Activated naive CD4-positive, alpha-beta T cell (primary cell): ENCODE measurements at places on chromosomes 16 and 17.

DNA sequence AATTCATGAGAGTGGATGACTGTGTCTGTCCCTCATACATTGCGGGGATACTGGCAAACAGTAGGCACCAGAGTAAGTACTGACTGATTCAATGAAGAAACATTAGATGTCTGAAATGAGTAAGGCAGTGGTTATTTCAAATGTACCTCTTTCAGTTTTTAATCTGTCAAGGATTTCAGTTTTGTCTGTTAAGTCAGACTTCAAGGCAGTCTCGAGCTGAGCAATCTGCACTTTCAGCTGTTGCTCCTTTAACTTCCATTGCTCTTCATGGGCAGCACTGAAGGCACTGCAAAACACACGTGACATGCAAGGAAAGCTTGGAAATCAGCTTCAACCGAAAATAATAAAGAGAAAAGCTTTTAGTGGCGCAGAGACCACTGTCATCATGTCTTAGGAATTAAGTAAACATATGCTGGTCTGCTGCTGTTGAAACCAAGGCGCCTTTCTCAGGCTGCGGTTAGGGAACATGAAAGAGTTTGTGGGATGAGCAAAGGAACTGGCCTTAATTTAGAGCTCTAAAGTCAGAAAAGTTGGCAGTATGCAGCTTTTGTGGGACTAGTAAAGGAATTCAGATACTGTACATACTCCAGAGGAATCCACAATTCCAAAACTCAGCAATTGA lies 38.8 kb downstream of the RPGRIP1L start:
- DNase-seq: no peak

DNA sequence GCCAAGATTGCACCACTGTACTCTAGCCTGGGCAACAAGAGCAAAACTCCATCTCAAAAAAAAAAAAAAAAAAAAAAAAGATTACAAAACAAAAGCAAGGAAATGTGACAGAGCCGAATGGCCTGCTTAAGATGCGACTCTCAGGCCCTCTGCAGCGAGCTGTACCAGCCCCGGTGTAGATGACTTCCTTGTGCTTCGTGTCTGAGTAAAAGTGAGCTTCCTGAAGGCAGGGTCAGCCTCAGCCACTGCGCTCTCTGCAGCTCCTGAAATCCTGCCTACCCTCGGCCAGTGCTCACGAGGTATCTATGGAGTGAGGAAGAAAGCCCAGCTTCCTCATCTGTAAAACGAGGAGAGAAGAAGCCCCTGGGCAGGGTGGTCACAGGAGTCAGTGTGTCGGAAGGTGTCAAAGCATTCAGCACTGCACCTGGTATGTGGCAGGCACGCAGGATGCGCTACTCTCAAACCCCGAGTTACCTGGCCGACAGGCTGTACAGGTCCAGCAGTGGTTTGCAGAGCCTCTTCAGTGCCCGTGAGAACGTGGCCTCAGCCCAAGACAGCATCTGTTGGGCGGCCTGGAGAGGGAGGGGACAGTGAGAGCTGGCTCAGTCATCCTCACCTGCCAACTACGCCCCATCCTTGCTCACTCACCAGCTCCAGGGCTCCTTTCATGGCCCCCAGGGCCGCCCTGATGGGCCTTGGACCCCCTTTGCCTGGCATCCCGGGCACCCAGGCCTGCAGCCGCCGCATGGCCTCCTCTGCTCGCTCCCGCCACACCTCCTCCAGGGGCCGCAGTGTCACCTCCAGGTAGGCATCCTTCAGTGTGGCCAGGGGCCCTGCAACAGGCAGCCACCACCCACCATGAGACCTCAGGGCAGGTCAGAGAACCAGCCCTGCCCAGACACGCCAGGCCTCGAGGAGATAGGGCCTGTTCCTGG lies 44.6 kb downstream of the RMI2 start:
- no peak for DNase-seq

- DNase-seq: no peak
These were observed at the start of gene BEAN1 for GRCh38 chr16:66427036-66427860. TSS of gene BEAN1 (plus strand) at chr16:66427295. CDS start at chr16:66437677, 10,382 bp downstream.

DNA sequence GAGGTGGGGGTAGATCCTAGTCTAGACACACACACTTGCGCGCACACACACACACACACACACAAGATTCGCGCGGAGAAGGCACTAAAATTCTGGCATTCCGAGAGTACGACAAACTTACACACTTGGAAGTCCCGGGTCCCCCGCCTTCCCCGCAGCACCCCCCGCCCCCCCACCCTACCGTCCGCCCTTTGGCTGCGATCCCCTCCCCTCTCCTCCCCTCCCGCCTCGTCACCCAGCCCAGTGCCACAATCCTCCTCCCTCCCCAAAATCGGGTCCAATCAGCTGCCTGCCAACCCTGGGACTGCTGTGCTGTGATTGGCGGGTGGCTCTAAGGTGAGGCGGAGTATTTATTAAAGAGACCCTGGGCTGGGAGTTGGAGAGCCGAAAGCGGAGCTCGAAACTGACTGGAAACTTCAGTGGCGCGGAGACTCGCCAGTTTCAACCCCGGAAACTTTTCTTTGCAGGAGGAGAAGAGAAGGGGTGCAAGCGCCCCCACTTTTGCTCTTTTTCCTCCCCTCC lies at the start of gene SOX9:
SOX9 (plus strand) TSS at position 379 of the 522 bp plus-strand sequence. CDS start 372 bp downstream, outside the sequence.
- DNase-seq: no peak

DNA sequence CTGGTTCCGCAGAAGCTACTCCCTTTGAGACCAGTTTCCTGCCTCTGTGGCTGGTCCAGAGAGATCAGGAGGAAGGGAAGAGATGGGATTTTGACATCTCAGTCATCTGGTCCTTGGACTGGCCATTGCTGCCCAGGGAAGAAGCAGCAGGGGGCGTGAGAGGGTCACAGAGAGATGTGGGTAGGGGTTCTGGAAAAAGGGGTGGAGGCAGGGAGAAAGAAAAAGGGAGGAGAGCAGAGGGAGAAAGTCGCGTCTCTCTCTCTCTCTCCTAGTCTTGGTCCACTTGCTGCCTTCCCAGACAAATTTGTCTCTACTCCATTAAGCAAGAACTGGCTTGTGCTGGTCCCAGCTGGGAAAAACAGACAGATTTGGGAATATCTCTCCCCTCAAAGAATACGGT lies 4.4 kb downstream of the SHBG start:
- no peak for DNase-seq

GRCh38 chr17:12536472-12536871 lies 129.2 kb upstream of the MYOCD start:
- no peak for DNase-seq

DNA sequence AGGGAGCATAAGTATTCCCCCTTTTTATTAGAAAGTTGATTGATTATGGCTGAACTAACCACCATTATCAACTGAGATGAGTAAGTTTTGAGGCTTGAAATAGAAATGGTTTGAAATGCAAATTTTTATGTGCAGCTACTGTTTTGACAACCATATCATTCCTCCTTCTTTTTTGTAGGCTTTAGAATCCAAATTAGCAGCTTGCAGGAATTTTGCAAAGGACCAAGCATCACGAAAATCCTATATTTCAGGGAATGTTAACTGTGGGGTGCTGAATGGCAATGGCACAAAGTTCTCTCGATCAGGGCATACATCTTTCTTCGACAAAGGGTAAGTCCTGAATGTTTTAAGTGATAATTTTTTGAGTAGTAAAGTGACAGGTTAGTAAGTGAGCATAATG lies 24.1 kb downstream of the NDEL1 start:
- DNase-seq: no peak

GRCh38 chr17:78774956-78775571 lies 7.0 kb downstream of the CYTH1 start:
- peak; percentile 16 for DNase-seq

GRCh38 chr17:182050-182751 lies 751 bp upstream of the DOC2B start:
- no peak for DNase-seq

GRCh38 chr17:70987867-70988340 lies 818.6 kb downstream of the KCNJ2 start:
- DNase-seq: no peak

DNA sequence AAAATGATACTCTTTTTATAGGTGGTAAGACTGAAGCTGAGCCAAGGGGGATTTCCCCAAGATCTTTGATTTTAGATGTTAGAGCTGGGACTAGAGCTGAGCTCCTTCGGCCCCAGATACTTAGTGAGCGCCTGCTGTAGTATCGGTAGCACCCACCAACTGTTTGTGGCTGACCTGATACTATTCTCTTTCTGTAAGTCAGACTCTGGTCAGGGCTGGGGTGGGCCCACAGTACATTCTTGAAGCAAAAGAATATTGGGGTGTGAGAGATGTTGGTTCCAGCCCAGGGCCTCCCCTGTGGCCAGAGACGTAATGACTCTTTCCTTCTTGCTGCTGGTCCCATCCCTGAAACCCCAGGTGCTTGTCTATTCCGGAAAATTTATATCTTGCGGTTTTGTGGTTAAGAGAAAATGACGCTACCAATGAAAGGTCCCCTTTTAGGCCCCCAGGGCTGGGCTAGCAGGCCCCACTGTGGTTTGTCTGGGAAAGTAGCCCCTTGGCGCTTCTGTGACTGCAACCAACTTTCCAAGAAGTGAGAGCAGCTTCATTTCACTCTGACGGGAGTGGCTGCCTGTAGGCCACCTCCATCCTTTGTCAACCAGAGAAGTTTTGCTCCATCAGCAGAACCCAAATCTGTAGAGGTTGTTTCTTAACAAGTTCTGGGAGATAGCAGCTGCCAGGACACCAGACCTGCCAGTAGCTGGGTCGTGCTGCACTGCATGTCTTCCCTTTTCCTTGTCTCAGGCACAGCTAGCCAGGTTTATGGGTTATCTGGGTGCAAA lies 86.4 kb upstream of the LGALS9 start:
- no peak for DNase-seq

- DNase-seq: no peak
These were observed 39.3 kb downstream of the CBFB start for GRCh38 chr16:67068212-67068753.

- peak; percentile 65 for DNase-seq
These were observed at the start of gene UBALD1 for GRCh38 chr16:4614571-4615383. TSS of gene UBALD1 (minus strand) at chr16:4614888. CDS start at chr16:4614797, 91 bp downstream.

- no peak for DNase-seq
These were observed 9.9 kb downstream of the ADCY7 start for GRCh38 chr16:50276326-50276640.

DNA sequence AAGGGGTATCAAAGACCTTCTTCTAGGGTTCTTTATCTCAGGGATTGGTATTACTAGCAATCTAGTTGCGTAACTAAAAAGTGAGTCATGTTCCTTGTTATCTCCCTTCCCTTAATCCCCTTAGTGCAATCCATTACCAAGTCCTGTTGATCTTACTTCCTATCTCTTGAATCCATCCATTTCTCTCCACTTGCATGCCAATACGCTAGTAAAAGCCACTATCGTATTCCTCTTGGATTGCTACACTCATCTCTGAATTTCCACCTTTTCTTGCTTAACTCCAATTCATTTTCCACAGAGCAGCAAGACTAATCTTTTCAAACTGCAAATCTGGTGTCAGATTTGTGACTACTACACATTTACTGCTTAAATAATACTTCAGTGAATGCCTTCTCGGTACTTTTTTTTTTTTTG lies 1.8 kb upstream of the ADAT1 start:
- DNase-seq: no peak
